ENCODE measurements at places on chromosomes 3 and 15.
A peak's percentile ranks its signal among the peaks of the same experiment; 100 is the strongest.

DNA sequence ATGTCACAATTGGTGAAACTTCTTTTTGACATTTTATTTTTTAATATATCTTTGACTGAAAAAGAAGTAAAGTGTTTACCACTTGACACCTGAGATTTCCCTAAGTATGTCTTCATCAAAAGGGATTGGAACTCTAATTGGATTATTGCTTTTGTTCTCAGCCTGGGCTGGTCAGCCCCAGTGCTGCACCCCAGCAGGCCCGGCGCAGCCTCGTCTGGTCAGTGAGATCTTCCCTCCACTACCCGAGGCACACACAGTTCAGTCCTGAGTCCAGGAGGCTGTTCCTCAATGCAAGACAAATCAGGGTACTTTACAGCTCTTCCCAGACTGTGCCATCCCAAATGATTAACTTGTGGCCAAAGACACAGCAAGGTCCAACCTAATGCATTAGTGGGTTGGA is 146.9 kb upstream of the SEMA6D start:
- DNase-seq = no peak

DNA sequence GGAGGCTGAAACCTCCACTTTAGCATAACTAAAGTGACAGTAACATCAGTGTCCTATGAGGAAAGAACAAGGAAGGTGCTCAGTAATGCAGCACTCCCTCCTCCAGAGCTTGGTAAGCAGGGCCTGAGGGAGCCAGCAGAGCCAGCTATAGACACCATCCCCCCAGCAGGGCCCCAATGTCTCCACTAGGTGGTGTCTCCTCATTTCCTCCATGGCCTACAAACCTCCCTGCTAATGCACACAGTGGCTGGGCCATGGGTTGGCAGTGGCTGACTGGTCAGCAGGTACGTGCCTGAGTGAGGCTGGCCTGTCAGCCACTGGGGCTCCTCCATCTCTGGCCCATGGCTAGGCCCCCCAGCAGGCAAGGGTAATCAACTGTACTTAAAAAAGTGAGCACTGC is 13.6 kb downstream of the MRPS25 start:
- peak; percentile 77 for DNase-seq

GRCh38 chr15:58146749-58147148 is 8.6 kb downstream of the AQP9 start:
- no peak for DNase-seq

- DNase-seq = no peak
These were observed 296.1 kb upstream of the TGFBR2 start for GRCh38 chr3:30309961-30310954.

- DNase-seq = no peak
These were observed 26.2 kb downstream of the LARP6 start for GRCh38 chr15:70827721-70828120.

DNA sequence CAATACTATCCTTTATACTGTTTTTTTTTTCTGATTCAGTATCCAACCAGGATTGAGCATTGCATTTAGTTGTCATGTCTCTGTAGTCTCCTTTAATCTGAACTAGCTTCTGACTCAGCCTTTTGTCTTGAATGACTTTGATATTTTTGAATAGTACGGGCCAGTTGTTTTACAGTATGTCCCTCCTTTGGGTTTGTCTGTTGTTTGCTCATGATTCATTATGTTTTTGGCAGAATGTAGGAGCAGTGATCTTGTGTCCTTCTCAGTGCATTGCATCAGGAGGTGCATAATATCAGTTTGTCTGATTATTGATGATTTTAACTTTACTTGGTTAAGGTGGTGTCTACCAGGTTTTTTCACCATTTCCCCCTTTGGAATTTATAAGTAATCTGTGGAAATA is 20.5 kb downstream of the EXOG start:
- no peak for DNase-seq

- DNase-seq = no peak
These were observed 44.8 kb downstream of the PEAK1 start for GRCh38 chr15:77375133-77375532.

DNA sequence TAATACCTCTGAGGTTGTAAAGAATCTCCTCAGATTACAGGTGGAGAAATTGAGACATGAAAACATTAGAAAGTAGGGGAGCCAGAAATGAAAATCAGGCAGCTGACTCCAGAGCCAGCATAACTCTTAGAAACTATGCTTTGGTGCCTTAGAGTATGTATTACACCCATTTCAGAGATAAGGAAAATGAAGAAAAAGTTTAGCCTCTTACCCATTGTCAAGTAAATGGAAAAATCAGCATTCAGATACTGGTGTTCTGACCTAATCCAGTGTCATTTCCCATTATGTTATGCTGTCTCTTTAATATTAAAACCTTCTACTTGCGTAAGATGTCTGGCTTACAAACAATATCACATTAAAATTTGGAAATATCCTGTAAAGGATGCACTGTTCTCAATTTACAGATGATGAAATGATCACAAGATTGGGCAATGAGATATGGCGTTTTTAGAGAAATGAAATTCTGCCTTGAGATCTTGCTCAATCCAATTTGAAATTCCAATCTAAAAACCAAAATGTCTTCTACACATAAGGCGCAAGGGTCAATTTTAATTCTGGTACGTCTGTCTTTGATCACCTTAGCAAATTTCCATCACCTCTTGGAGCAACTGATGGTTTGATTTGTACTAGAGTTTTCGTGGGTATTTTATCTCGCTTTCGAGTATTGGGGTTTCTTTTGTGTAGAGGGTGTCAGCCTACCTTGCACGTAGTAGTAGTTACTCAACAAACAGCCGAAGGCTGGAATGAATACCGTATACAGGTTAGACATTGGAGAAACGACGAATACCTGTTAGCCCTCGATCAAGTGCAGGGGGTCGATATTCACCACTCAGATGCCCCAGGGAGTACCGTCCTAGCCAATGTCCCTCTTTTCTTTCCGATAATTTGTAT is 902 bp upstream of the ZCWPW2 start:
- DNase-seq = no peak

Measured in germinal center (tissue), 1 donor.